ENCODE measurements at places on chromosomes 3 and 15.
A peak's percentile ranks its signal among the peaks of the same experiment; 100 is the strongest.

- H3K27ac ChIP-seq, result no peak overlapping the region
- no peaks in the 10 kb centered on the region for H3K4me1 ChIP-seq
- no peak overlapping the region for H3K4me3 ChIP-seq
- H3K36me3 ChIP-seq, result no peaks in the 10 kb centered on the region
- DNase-seq, result no peak
These were observed 60.1 kb downstream of the UACA start for GRCh38 chr15:70703096-70703878.

- no peaks in the 10 kb centered on the region for H3K27me3 ChIP-seq
- no peak overlapping the region for H3K4me3 ChIP-seq
- H3K36me3 ChIP-seq, result no peaks in the 10 kb centered on the region
- H3K27ac ChIP-seq, result peak overlapping the region; percentile 0
- no peaks in the 10 kb centered on the region for H3K4me1 ChIP-seq
These were observed 84.8 kb downstream of the XXYLT1 start for GRCh38 chr3:195186041-195186709.

DNA sequence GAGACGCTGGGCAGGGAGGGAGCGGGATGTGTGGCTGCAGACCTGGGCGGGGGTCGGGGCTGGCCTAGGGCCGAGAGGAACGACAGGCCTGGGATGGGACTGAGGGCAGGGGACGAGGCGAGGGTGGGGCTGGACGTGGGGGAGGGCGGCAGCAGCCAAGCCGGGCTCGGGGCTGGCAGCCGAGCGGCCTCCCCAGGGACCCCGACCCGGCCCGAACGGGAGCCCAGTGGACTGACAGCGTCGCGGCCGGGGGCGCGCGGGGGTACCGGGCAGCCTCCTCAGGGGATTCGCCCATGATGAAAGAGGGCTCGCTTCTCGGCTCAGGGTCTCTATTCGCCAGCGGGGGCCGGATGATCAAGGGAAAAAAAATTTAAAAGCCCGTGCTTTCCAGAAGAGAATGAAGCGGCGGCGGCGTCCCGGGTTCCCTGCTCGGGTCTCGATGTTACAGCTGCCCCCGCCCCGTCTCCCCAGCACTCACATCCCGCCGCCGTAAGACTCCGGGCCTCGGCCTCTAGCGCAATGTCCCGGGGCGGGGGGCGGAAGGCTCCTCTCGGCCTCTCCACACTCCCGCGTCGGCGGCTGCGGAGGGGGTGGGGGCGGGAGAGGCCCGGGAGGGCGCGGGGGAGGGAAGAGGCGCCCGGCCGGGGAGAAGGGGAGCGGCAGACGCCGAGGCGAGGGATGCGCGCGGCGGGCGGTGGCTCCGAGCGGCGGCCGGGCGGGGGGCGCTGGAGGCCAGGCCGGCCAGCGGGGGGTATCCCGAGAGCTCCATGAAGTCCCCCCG, 4.3 kb downstream of the PTH1R start:
- no peak overlapping the region for H3K4me3 ChIP-seq
- no peaks in the 10 kb centered on the region for H3K36me3 ChIP-seq
- H3K27me3 ChIP-seq, result peaks cover 35% of the 10 kb centered on the region

GRCh38 chr3:110680450-110680849, 391.2 kb upstream of the NECTIN3 start:
- H3K27ac ChIP-seq, result no peak overlapping the region
- H3K36me3 ChIP-seq, result no peaks in the 10 kb centered on the region
- no peaks in the 10 kb centered on the region for H3K27me3 ChIP-seq
- H3K4me3 ChIP-seq, result no peak overlapping the region

- DNase-seq, result no peak
- no peak overlapping the region for H3K27ac ChIP-seq
- H3K27me3 ChIP-seq, result no peaks in the 10 kb centered on the region
- no peaks in the 10 kb centered on the region for H3K4me1 ChIP-seq
- H3K36me3 ChIP-seq, result no peaks in the 10 kb centered on the region
- no peak overlapping the region for H3K4me3 ChIP-seq
These were observed 201.5 kb downstream of the SOX2 start for GRCh38 chr3:181913254-181913653.

GRCh38 chr15:74179983-74180880, 6.7 kb downstream of the ISLR start:
- H3K36me3 ChIP-seq, result no peaks in the 10 kb centered on the region
- no peak for DNase-seq
- H3K27ac ChIP-seq, result no peak overlapping the region
- H3K4me3 ChIP-seq, result no peak overlapping the region

DNA sequence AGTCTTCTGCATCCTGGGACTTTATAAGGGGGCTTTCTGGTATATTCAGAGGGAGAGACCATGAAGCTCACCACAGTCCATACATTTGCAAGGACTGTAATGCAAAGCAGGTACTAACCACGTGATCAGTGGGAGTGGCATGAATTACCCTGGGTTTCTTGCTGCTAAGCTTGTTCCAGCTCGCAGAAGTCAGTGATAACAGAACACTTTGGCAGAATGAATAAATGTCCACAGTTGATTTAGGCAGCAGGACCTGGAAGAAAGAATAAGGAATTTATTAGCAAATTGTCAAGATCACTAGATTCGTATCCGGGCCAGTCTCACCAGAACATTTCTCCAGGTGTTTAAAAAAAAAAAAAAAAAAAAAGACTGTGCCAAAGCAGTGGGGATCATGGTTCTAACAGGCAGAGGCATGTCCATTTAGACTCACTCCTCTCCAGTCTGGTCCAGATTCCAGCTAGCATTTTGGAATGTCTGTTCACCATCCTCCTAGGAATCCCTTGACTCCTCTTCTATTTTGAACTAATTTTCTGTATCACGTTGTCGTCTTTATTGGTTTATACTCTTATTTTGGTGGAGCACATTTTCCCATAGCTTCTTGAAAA, 24.5 kb downstream of the HHLA2 start:
- H3K4me1 ChIP-seq, result no peaks in the 10 kb centered on the region
- H3K36me3 ChIP-seq, result no peaks in the 10 kb centered on the region
- H3K27ac ChIP-seq, result no peak overlapping the region
- no peak overlapping the region for H3K4me3 ChIP-seq
- DNase-seq, result no peak
- no peaks in the 10 kb centered on the region for H3K27me3 ChIP-seq

GRCh38 chr15:88428805-88429605, 38.2 kb downstream of the MRPL46 start:
- no peak overlapping the region for H3K27ac ChIP-seq
- H3K4me3 ChIP-seq, result no peak overlapping the region
- H3K4me1 ChIP-seq, result no peaks in the 10 kb centered on the region

DNA sequence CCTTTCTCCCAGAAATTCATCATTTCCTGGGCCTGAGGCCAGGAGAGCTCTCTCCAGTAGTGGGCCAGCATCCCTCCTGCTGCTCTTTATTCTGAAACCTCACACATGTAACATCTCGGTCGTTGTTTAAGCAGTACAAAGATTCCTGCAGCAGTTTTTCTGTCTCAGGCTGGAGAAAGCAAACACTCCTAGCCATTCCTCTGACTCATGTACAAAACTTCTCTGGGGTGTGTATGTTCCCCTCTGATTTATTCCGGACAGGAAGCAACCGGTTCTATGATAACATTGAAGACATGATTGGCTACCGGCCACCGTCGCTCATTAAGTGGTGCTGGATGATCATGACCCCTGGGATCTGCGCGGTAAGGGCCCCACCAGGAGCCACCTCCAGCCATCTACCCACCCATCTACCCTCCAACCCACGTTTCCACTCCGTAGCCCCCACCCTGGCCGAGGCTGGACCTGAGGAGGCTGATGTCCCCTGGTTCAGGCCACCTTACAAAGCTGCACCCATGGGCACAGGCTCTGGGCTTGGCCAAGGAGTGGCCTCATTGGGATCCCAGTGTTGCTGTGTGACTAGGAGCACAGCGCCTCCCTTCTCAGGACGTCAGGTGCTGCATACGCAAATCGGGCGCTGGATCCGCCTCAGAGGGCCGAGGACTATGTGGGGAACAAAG, 58.6 kb upstream of the SLC6A1 start:
- H3K4me3 ChIP-seq, result no peak overlapping the region
- no peaks in the 10 kb centered on the region for H3K27me3 ChIP-seq
- no peak overlapping the region for H3K27ac ChIP-seq
- H3K36me3 ChIP-seq, result no peaks in the 10 kb centered on the region
- no peaks in the 10 kb centered on the region for H3K4me1 ChIP-seq

DNA sequence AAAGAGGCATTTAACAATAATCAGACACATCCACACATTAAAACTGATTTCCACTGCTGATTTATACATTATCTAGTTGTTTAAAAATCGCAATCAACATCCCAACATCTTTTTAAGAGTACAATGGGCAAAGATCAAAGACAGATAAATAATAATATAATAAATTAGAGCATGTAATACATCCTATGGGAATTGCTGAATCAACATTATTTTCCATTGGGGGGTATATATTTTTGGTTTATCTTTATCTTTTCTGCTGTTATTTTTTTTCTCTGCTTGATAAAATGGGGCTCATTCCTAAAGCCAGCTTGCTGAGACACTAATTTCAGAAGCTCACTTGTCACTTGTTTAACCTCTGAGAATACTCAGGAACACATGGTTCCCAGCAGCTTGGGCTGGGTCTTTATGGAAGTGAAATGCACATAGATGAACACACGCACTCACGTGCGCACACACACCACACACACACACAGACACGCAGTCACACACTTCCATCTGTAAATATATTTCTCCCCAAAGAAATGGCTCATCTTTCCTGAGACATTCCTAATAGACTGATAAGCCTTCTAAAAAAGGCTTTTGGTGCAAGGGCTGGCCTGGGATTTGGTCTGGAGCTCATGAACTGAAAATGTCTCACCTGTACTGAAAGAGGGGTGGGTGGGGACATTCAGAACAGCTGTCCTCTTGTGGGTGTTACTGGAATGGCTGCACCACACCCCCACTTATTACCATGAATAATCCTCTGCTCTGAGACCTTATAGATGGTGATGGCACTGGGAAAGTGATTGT, 3.5 kb upstream of the PPIB start:
- peaks cover 18% of the 10 kb centered on the region for H3K4me1 ChIP-seq
- DNase-seq, result no peak
- H3K4me3 ChIP-seq, result no peak overlapping the region
- H3K27ac ChIP-seq, result no peak overlapping the region

All from CD8-positive, alpha-beta memory T cell (primary cell).